Glutamatergic neuron (in vitro differentiated cells): ENCODE measurements at places on chromosomes 5 and 9. TPM values are rescaled to one million over a fixed set of nuclear protein-coding genes. Genes with fewer than 3 reads are reported as not detected.
A peak's percentile ranks its signal among the peaks of the same experiment; 100 is the strongest.

GRCh38 chr5:180860273-180860886 lies 696 bp downstream of the ZFP62 start:
- H3K4me1 ChIP-seq: peaks cover 9% of the 10 kb centered on the region
- H3K36me3 ChIP-seq: no peaks in the 10 kb centered on the region
- H3K27ac ChIP-seq: peak overlapping the region; percentile 81

DNA sequence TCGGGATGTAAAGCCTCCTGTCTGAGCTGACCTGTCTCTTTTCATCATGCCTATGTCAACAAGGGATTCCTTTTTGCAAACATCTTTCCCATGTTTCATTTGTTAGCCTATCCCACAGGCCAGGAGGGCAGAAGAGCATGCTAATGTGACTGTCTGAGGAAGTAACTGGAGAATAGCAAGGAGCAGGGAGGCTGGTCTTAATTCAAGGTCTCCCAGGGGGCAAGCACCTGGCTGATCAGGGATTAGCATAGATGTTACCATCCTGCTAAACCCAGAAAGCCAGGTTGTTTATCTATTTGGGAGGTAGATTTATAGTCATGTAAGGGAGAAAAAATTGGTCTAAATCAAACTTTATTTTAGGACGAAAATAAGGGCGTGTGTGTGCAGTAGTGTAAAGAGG lies 36.7 kb upstream of the MAP1B start:
- H3K4me3 ChIP-seq: no peak overlapping the region
- no peak for DNase-seq
- H3K27ac ChIP-seq: no peak overlapping the region
- H3K4me1 ChIP-seq: peaks cover 59% of the 10 kb centered on the region
- peaks cover 5% of the 10 kb centered on the region for H3K27me3 ChIP-seq

ZNF782 gene
- total RNA-seq: 4.9 TPM

DNA sequence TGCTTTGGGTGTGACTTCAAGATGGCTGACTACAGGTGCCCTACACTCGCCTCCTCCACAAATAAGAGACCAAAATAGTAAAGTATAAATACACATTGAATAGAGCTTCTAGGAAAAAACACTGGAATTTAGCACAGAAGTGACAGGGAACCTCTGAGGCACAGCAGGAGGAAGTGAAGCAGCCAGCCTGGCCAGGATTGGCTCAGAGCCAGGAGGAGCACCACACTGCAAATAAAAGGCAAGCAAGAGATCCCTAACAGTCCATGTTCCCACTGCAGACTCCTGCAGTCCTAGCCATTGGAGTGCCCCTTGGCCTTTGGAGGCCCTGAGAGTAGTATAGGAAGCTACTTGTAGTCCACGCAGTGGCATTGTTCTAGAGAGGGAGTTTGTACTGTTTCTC lies 186.7 kb upstream of the TLX3 start:
- no peak overlapping the region for H3K27ac ChIP-seq
- H3K4me3 ChIP-seq: no peak overlapping the region
- no peaks in the 10 kb centered on the region for H3K4me1 ChIP-seq

DNA sequence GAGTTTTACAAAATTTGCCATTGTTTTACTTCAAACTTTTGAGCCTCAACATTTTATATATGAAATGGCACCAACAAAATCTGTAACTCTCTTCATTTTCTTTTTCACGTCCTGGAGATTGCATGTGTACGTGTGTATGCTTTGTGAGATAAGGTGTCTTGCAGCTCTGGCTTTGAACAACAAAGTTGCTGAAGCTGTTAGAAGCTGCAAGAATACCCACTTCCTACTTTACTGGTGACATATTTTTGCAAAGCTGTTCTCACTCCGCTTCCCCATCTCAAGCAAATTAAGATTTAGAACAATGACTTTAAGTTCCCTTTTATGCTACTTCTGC lies 41.8 kb downstream of the FYB1 start:
- H3K27me3 ChIP-seq: no peaks in the 10 kb centered on the region
- no peak overlapping the region for H3K4me3 ChIP-seq
- no peak for DNase-seq
- no peak overlapping the region for H3K27ac ChIP-seq
- no peaks in the 10 kb centered on the region for H3K4me1 ChIP-seq

- no peak for DNase-seq
- H3K27me3 ChIP-seq: no peaks in the 10 kb centered on the region
- H3K4me3 ChIP-seq: no peak overlapping the region
- no peaks in the 10 kb centered on the region for H3K4me1 ChIP-seq
These were observed 9.2 kb upstream of the RASA1 start for GRCh38 chr5:87258507-87258906.

DNA sequence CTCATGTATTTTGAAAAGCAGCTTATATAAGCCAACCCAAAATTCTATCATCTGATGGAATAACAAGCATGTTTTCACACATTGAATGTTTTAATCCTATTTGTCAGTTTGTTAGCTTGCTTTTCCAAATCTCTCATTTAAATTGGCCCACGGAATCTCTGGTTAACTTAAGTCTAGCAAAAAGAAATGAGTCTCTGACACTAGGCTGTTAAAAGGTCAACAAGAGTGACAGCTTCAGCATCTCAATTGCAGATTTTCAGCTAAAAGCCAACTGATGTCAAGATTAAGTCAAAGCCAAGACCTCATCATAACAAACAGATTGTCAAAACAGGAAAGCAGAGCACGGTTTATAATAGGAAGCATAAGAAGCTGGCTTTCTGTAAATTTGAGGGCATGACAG lies 49.4 kb upstream of the CDH9 start:
- DNase-seq: no peak
- no peak overlapping the region for H3K27ac ChIP-seq
- H3K4me1 ChIP-seq: peaks cover 13% of the 10 kb centered on the region
- no peak overlapping the region for H3K4me3 ChIP-seq

GRCh38 chr5:84327591-84327990 lies 57.1 kb downstream of the EDIL3 start:
- H3K27me3 ChIP-seq: no peaks in the 10 kb centered on the region
- H3K4me1 ChIP-seq: peaks cover 8% of the 10 kb centered on the region
- H3K36me3 ChIP-seq: peaks cover 13% of the 10 kb centered on the region

GRCh38 chr5:150338546-150338945 lies 19.0 kb upstream of the TCOF1 start:
- H3K36me3 ChIP-seq: no peaks in the 10 kb centered on the region
- H3K4me1 ChIP-seq: peaks cover 4% of the 10 kb centered on the region
- H3K4me3 ChIP-seq: no peak overlapping the region
- no peak overlapping the region for H3K27ac ChIP-seq

- H3K27me3 ChIP-seq: no peaks in the 10 kb centered on the region
- no peaks in the 10 kb centered on the region for H3K4me1 ChIP-seq
- H3K4me3 ChIP-seq: no peak overlapping the region
These were observed 188.5 kb upstream of the NREP start for GRCh38 chr5:111945535-111945934.

CDX1 gene
- not detected for total RNA-seq

DNA sequence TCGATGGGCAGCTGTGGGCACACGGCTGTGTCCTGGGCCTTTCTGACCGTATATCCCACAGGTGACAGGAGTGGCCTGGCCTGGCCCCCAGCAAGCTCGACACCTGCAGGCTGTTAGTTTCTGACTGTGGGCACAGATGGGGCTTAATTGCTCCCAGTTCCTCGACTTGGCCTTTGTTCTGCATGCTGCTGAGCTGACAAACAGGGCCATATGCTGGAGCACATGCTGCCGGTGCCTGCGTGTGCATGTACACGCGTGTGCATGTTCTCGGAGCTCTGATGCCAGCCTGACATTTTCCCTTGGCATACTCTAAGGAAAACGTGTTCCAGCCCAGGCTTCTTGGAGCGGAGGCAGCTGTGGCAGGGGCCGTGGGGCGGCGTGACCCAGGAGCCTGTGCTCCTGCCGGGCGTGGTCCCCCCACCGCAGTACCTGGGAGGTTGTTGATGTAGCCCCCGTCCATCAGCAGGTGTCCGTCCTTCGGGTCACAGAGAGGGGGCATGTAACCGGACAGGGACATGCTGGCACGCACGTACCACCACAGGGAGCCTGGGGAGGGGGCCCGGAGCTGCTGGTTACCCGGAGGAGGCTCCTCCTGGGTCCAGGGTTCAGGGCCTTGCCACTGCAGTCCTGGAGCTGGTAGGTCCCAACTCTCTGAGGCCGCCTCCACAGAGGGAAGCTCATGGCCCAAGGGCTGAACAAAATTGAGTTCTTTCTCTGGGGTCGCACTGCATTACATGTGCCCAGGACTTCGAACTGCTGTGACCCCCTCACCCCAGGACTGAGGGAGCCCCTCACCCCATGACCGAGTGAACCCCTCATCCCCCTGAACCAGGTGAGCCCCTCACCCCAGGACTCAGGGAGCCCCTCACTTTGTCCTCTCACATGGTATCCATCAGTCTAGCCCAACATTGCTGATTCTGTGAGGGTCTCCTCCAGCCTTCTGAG lies 4.1 kb upstream of the NSMF start:
- DNase-seq: no peak
- H3K4me1 ChIP-seq: peaks cover 2% of the 10 kb centered on the region
- peaks cover 6% of the 10 kb centered on the region for H3K36me3 ChIP-seq
- peaks cover 5% of the 10 kb centered on the region for H3K27me3 ChIP-seq
- no peak overlapping the region for H3K4me3 ChIP-seq
- H3K27ac ChIP-seq: no peak overlapping the region

C9orf50 gene
- 0.56 TPM for total RNA-seq

GRCh38 chr9:108787690-108788048 lies 68.1 kb downstream of the ACTL7B start:
- no peak overlapping the region for H3K4me3 ChIP-seq
- no peak overlapping the region for H3K27ac ChIP-seq
- no peak for DNase-seq
- H3K36me3 ChIP-seq: no peaks in the 10 kb centered on the region
- H3K4me1 ChIP-seq: peaks cover 34% of the 10 kb centered on the region

FOXD4L3 gene
- 0.27 TPM for total RNA-seq

GRCh38 chr5:177509991-177510566 lies 453 bp upstream of the DOK3 start:
- peak overlapping the region; percentile 81 for H3K27ac ChIP-seq
- H3K36me3 ChIP-seq: no peaks in the 10 kb centered on the region
- no peak for DNase-seq
- H3K27me3 ChIP-seq: peaks cover 9% of the 10 kb centered on the region
- peak overlapping the region; percentile 79 for H3K4me3 ChIP-seq

DNA sequence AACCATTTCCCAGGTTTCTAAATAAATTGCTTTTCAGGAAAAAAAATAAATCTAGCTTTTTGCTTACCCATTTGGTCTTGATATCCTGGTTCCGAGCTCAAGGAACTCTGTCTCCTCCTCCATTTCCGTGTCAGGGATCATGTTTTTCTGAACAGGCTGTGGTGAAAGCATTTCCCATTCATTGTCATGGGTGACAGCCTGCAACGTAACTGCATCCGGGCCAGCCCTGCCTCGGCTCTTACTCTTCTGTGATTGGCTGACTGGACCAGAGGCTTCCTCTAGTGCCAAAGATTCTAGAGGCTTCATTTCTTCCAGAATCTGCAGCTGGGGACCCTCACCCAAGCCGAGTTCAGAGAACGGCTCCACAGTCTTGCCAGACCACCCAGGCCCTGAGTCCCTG lies 61.0 kb upstream of the PCA3 start:
- peaks cover 16% of the 10 kb centered on the region for H3K4me1 ChIP-seq
- H3K27ac ChIP-seq: no peak overlapping the region
- no peak for DNase-seq

GRCh38 chr5:134290443-134290842 lies 64.6 kb upstream of the PPP2CA start:
- H3K36me3 ChIP-seq: peaks cover 5% of the 10 kb centered on the region
- DNase-seq: no peak
- no peak overlapping the region for H3K4me3 ChIP-seq
- peaks cover 2% of the 10 kb centered on the region for H3K27me3 ChIP-seq
- no peaks in the 10 kb centered on the region for H3K4me1 ChIP-seq

- DNase-seq: no peak
- H3K4me3 ChIP-seq: no peak overlapping the region
- H3K4me1 ChIP-seq: no peaks in the 10 kb centered on the region
- no peak overlapping the region for H3K27ac ChIP-seq
These were observed 24.2 kb upstream of the NREP start for GRCh38 chr5:111781200-111781599.

DNM1 gene
- 276 TPM for total RNA-seq

DNA sequence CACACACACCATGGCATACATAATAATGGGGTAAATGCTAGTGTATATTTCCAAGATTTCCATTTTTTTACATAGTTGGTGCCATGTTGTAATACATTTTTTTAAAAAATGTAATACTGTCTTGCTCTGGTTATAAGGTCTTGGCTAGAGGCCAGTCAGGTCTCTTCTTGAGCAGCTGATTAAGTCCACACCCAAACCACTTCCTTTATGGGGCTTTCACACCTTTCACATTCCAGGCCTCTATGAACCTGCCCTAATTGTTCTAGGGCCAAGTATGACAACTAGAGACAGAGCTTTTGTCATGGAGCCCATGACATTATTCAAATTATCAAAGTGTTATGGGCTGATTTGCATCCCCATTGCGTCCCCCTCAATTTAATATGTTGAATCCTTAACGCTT lies 495.6 kb upstream of the CTNND2 start:
- DNase-seq: no peak
- no peaks in the 10 kb centered on the region for H3K36me3 ChIP-seq
- no peaks in the 10 kb centered on the region for H3K4me1 ChIP-seq
- H3K4me3 ChIP-seq: no peak overlapping the region
- H3K27ac ChIP-seq: no peak overlapping the region

- DNase-seq: peak; percentile 61
- peaks cover 9% of the 10 kb centered on the region for H3K36me3 ChIP-seq
- no peak overlapping the region for H3K4me3 ChIP-seq
- peaks cover 14% of the 10 kb centered on the region for H3K27me3 ChIP-seq
These were observed 44.5 kb downstream of the AMBP start for GRCh38 chr9:114033397-114034103.

PCA3 gene
- not detected for total RNA-seq

DNA sequence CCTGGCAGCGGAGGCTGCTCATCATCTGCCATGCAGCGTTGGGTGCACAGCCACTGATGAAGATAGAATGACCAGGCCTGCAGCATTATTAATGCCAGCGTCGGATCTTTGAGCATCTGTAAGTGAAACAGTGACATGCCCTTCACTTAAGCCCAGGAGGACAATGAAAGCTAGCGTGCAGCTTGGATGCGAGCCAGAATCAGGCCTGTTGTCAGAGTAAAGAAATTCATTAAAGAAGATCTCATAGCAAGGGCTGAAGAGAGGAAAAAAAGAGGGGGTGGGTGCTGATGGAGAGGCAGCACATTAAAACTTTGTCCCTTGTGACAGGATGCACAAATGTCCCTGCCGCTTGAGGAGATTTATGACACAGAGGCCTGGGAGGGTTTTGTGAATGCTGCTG lies 186.1 kb upstream of the MAST4 start:
- peaks cover 5% of the 10 kb centered on the region for H3K36me3 ChIP-seq
- no peak for DNase-seq
- peaks cover 5% of the 10 kb centered on the region for H3K4me1 ChIP-seq
- no peaks in the 10 kb centered on the region for H3K27me3 ChIP-seq
- no peak overlapping the region for H3K4me3 ChIP-seq

MARCHF6 gene
- total RNA-seq: 245 TPM

- no peaks in the 10 kb centered on the region for H3K27me3 ChIP-seq
- no peak for DNase-seq
- H3K4me3 ChIP-seq: no peak overlapping the region
- no peaks in the 10 kb centered on the region for H3K36me3 ChIP-seq
- H3K4me1 ChIP-seq: peaks cover 13% of the 10 kb centered on the region
These were observed 174.9 kb upstream of the PUM3 start for GRCh38 chr9:3018691-3019230.

SPACA9 gene
- 5.0 TPM for total RNA-seq
